ENCODE measurements at places on chromosomes 7 and 10. TPM values are rescaled to one million over a fixed set of nuclear protein-coding genes. Genes with fewer than 3 reads are reported as not detected.

ZNF735 gene
- total RNA-seq = not detected

DNA sequence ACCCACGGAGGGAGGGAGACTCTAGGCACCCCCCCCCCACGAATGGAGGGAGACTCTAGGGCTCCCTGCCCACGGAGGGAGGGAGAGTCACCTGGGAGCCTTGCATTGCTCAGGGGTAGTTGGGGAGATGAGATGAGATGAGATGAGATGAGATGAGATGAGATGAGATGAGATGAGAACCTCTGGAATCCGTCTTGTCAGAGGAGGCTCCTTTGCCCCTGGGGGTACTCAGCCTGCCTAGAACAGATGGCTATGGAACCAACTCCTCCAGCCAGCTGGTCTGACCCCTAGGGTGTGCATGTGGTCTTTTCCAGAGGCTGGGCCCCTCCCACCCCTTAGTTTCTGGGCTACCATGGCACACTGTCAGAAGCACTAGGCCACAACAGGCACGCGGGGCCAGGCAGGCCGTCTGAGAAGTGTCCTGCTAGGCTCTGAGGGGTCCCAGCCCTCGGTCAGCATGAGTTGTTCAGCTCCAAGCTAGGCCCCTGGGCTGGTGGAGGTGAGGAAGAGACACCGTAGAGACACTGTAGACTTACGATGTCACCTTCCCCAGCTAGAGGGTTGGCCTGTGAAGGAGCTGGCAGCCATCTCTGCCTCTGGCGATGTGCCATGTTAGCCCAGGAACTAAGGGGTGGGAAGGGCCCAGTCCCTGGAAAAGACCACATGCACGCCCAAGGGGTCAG is 8.8 kb downstream of the TSPAN15 start:
- DNase-seq = no peak

DNA sequence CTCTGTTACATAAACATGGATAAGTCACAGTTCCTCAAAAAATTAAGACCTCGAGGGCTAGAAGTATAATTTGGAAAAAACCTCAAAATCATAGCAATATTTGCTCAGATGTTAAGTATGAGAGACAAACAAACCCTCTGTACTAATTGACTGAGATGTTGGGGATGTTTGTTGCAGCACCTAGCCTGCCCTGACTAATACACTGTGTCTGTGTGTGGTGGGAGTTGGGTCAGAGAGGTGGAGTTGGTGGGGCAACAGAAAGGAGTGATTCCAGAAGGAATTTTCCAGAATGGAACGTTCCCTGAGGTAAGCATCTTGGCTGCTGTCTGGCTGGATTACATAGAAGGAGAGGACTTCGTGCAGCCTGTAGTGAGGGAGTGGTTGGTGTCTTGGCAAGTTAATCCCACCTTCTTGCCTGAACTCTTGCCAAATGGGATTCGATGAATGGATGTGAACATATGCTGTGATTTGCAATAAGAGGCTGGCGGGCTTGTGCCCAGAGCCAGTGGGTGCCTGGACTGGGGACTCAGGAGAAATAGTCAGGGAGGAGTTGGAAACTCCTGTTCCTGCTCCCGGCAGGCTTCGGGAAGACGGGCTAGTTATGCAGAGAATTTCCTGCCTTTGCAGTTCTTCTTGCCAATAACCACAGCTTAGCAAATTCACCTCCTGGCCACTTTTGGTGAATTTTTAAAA is 9.3 kb upstream of the FAM180A start:
- DNase-seq = no peak

GRCh38 chr10:94205396-94205831 is 157.3 kb downstream of the NOC3L start:
- DNase-seq = no peak

GRCh38 chr10:23516530-23516929 is 77.7 kb downstream of the OTUD1 start:
- no peak for DNase-seq

DNA sequence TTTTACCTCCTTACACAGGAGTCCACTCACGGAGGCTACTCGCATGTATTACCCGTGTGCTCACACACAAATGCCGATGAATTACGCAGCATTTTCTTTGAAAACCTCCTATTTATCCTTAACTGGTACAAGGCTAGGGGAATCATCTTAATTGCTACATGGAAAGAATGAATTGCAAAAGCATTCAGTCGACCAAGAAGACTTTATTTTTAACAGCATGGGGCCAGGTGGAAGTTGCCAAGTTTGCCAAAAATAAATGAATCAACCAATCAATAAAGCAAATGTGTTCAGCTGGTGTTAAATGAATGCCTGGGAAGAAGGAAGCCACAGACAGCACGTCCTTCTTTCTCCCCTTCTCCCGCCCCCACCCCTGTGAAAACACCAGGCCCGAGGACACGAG is 55.8 kb downstream of the CTBP2 start:
- no peak for DNase-seq

- DNase-seq = no peak
Observed at GRCh38 chr10:117929327-117930067, 117.2 kb downstream of the RAB11FIP2 start.

DNA sequence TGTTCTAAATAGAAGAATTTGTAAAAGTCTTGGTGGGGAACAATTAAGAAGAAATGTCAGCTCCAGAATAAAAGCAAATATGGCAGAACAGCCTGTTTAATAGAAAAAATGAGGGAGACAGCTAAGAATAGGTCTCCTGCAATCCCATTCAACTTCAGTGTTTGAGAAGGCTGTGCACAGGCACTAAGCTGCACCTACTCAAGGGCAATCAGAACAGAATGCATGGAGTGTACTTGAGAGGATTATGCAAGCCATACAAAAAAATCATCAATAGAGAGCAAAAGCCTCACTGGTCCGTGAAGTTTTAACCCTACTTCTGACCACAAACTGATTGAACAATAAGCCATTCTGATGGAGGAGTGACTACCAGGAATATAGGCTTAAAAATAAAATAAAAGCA is 690.7 kb upstream of the PCDH15 start:
- DNase-seq = no peak

Measured in omental fat pad (tissue), 4 donors.